HT1080 (cell line): ENCODE measurements at places on chromosomes 12 and 14.

GRCh38 chr14:46381674-46382073 is 269.9 kb downstream of the RPL10L start:
- no peak for DNase-seq

DNA sequence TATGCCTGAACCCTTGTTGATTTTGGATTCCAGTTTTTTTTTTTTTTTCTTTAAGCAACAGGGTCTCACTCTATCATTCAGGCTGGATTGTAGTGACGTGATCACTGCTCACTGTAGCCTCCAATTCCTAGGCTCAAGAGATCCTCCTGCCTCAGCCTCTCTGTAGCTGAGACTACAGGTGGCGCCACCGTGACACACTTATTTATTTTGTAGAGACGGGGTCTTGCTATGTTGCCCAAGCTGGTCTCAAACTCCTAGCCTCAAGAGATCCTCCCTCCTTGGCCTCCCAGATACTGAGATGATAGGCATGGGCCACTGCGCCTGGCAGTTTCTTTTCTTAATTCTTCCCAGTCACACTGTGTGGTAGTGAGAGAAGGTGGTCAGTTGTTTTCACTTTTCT is 25.2 kb downstream of the ACADS start:
- no peak for DNase-seq

DNA sequence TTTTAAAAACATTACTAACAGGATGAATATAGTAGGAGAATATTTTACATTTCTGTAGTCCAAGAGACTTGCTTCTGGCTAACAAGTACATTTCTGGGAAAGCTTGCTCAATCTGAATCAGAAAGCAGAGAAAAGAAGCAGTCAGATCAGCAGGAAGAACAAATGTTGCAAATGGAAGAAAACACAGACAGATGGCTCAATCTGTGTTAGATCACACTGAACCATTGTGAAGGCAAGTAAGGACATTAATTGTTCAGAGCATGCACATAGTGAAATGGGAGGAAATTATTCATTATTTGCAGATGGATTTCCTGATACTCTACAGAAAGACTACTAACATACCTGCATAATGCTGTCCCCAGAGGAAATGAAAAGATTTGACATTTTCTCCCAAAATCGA is 65.2 kb upstream of the CNOT2 start:
- peak; percentile 11 for DNase-seq

DNA sequence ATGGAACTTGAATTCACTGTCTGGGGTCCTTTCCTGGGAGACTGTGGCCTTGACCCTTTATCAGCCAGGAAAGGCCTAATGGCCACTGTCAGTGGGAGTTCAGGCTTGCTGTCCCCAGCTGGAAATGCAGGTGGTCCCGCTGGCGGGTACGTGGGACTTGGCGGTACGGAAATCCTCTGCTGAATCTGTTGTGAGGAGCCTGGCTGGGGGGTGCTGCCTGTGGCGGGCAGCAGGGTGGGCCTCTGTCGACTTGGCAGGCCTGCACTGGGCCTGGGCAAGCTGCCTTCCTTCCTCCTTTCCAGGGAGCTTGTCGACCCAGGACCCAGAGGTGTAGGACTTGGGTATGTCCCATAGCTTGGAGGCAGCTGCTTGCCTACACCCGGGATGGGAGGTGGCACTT is 26.3 kb downstream of the ZFYVE21 start:
- no peak for DNase-seq

DNA sequence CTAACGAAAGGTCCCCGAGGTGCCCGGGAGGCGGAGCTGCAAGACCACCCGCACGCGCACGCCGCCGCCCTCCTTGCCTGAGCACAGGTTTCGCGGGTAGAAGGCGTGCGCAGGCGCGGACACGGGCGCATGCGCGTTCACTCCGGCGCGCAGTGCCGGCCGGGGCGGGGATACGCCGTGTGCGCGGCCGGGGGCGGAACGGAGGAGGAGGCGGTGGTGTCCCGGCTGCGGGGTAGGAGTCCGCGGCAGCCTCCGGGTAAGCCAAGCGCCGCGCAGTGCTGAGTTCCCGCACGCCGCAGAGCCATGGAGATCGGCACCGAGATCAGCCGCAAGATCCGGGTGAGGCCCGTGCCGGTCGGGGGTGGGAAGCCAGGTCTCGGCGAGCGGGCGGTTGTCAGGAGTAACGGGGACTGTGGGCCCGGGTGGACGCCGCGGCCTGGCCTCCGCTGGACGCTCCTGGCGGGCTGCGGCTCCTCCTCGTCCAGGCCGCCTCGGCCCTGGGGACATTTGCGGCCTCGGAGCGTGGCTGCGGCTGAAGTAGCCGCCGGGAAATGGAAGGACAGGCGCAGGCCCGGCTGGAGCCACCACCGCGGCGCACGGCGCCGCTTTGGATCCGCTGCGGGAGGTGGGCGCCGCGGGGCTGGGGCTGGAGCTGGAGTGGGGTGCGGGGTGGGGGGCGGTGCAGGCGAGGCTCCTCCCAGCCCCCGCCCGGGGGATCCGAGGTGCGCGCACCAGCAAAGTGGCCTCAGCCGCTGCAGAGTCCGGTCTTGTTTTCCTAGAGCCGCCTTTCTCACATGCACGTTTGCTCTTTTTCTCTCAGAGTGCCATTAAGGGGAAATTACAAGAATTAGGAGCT is at the start of gene ZC3H14:
Gene ZC3H14, plus strand, starts transcription at position 207 of the 856 bp plus-strand sequence. Its CDS starts 97 bp downstream, at position 304.
- peak; percentile 88 for DNase-seq
